ENCODE measurements at places on chromosomes 2 and 18.

- no peak for DNase-seq
These were observed 2.0 kb downstream of the DNAJC27 start for GRCh38 chr2:24969784-24970183.

DNA sequence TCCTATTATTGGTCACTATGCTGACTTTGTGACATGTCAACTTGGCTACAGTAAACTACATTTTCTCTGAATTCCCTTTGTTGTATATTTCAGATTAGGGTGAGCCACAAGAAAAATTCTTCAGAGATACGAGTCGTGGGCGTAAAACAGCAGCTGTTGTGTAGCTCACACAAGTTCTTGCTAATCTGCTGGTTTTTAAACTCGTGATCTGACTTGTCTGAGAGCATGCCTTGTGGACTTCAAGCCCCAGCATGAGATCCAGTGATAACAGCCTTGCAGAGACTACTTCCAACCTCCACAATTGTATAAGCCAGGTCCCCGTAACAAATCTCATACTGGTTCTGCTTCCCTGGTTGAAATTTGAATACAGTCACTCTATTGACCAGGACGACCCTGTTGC, 259.8 kb upstream of the LYPD1 start:
- DNase-seq, result no peak

DNA sequence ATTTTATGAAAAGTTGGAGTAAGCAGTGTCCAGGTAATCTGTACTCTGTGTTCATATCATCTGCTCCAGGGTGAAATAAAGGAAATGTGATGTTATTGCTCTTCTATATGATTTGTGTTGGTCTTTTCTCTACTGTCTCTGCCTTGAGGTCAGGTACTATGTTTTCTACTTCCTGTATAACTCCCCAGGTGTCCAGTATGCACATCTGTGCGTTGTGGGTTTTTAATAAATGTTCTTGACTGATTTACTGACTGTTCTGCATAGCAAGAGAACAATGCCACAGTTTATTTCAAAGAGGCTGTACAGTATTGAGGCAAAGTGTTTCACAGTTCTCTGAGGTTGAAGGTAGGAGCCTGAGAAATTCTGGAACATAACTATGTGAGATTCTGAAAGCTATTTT, 89.7 kb downstream of the BABAM2 start:
- DNase-seq, result no peak

DNA sequence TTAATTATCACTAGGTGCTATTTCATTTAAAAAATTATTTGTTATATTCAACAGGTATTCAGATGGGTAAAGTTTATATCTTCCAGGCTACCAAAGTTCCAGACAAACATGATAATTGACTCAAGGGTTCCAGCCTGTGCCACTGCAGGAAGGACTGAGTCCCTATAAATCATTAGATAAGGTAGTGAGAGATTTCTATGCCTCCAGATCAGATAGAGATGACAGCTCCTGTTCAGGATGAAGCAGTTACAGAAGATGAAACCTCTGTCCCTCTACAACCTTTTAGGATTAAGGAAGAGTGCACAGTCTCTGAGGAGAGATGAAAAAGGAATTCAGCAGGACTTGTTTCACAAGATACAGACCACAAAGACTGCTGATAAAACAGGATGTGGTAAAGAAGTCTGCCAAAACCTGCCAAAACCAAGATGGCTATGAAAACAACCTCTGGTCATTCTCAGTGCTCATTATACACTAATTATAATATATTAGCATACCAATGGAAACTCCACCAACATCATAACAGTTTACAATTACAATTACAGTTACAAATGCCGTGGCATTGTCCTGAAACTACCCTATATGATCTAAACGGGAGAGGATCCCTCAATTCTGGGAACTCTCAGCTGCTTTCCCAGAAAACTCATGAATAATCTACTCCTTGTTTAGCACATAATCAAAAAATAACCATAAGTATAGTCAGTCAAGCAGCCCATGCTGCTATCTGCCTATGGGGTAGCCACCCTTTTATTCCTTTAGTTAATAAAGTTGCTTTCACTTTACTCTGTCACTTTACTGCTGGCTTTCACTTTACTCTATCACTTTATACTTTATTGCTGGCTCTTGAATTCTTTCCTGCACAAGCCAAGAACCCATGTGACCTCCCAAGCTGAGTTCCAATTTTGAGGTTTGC, 288.5 kb downstream of the PDE11A start:
- peak; percentile 44 for DNase-seq

- no peak for DNase-seq
These were observed 356.9 kb upstream of the KLHL29 start for GRCh38 chr2:23028106-23028505.

GRCh38 chr2:163266772-163267171, 428.2 kb upstream of the KCNH7 start:
- DNase-seq, result peak; percentile 22

DNA sequence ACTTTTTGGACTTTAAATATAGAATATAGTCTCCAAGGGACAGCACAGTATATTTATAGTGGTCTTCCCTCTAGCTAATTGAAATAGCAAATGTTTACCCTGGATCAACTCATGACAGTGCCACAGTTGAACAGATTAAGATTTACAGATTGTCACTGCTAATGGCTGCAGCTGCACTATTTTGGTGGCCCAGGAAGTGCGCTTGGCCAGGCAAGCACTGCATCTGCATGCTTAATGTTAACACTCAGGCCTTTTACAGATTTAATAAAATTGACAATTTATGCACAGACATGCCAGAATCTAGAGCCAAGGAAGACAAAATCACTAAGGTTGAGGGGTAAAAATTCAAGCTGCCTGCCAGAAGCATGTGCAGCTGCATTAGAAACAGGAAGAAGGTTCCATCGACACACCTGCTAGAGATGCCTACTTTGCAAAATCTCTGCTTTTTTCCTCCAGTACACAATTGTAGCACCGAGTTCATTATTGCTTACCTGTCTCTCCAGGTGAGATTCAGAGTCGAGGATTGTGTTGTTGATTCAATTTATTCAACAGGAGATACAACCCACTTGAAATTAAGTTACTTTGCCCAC, 1042.3 kb upstream of the NRXN1 start:
- DNase-seq, result no peak

DNA sequence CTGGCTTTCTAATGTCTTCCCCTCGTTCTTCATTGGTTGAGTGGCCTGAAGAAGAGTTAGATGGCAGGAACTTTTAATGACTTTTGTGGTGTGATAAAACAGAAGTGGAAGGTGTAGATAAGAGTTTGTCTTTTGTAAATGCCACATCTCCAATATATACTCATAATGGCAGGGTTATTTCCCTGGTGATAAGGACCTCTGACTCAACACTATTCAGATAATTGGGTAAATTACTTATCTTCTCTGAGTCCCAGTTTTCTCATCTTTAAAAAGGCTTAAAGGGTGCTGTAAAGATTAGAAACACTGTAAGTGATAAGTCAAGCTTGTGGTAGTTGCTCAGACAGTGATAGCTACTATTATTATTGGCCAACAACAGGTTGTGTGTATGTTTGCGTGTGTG, 9.5 kb downstream of the KLHL14 start:
- DNase-seq, result no peak

DNA sequence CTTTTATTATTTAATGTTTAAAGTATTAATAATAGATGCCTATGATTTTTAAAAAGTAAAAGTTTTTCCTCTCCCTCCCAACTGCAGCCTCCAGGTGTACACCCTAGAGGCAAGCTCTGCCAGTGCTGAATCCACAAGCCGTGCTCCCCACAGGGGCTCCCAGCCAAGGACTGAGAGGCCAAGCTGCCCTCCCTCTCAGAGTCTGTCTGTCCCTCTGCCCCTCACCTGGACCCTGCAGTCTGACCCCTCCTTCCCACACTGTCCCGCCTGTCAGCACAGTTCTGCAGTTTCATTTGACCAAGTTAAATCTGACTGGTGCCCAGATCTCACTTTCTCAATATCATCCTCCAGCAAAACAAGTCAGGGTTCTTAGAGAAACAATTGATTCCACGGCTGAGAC, 14.8 kb upstream of the PROC start:
- no peak for DNase-seq

DNA sequence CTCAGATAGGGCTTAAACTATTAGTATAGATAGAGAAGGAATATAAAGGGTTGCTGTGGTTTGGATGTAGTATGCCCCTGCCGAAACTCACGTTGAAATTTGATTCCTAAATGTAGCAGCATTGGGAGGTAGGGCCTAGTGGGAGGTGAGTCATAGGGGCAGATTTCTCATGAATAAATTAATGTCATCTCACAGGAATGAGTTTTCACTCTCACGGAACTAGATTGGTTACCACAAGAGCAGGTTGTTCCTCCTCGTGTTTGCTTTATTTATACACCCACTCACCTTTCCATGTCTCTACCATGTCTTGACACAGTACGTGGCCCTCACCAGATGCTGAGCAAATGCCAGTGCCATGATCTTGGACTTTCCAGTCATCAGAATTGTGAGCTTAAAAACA, 218.2 kb downstream of the RBM43 start:
- DNase-seq, result no peak

DNA sequence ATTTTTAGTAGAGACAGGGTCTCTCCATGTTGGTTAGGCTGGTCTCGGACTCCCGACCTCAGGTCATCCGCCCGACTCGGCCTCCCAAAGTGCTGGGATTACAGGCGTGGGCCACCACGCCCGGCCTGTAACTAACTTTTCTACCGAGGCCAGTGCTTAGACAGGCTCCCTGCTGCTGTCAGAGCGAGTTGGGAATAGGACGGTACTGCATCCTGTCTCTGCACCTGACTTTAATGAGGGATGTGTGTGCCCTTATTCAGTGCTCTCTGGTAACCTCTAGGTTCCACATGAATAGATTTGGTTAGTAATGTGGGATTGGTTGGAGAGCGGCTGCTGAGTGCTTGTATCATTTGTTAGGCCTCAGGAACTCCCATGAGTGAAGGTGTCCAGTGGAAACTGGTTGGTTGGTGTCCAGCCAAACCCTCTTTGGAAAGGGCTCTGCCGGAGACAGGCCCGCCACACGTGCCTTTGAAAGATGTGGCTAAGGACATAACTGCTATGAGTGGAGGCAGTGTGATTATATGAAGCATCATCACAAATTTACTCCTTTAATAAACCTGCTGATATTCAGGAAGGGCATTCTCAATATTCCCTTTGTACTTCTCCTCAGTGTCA, 36.6 kb downstream of the MYOM1 start:
- no peak for DNase-seq

DNA sequence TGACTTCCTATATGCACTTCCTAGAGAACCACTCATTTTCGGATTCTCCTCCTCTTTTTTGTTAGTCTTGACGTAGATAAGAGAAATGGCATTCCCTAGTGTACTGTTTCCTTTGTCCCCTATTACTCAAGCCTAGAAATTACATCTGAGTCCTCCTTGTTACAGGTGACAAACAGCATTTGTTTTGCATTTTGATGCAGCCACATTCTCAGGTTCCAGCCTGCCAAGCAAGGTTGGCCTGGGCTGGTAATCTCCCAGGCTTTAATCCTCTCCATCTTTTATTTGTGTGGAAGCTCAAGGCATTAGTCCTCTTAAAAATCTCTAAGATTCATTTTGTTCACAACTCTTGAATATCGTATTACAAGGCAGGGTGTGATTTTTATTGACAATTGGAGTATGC, 318.0 kb upstream of the NRP2 start:
- DNase-seq, result no peak

DNA sequence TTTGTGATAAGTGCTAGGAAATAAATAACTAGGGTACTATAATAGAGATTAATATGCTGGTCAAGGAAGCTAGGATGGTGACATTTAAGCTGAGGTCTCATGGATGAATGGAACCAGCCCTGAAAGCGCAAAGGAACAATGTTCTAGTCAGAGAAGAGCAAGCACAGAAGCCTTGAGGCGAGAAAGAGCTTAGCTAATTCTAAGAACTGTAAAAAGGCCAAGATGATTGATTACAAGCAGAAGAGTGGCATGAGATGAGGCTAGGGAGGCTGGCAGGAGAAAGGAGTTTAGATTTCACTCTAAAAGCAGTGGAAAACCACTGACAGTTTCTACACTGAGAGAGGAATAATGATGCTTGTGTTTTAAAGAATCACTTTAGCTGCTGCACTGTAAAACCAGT, 3.4 kb upstream of the YIPF4 start:
- no peak for DNase-seq
